ENCODE measurements at places on chromosomes 13 and 19.

GRCh38 chr13:37065890-37066526, 6.5 kb upstream of the SUPT20H start:
- no peak for DNase-seq

GRCh38 chr19:2051773-2052704, 995 bp upstream of the MKNK2 start:
- no peak for DNase-seq

GRCh38 chr13:113800576-113800926, 41.5 kb downstream of the TMEM255B start:
- DNase-seq = no peak

DNA sequence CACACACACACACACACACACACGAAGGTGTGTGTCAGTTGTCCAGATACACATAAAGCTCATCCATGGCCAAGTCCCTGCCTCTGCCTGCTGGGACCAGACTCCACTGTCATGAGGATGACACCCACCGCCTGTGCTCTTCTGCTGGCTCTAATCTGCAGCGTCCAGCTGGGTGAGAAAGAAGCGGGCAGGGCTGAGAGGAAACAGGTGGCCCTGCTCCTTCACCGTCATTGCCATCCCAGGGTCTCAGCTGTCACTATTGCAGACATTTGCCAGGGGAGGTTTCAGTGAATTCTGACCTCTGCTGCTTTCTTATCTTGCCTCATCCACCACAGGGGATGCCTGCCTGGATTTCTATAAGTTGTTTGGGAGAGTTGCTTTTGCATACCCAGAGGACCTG, 31.4 kb downstream of the SCGB2B2 start:
- no peak for DNase-seq

DNA sequence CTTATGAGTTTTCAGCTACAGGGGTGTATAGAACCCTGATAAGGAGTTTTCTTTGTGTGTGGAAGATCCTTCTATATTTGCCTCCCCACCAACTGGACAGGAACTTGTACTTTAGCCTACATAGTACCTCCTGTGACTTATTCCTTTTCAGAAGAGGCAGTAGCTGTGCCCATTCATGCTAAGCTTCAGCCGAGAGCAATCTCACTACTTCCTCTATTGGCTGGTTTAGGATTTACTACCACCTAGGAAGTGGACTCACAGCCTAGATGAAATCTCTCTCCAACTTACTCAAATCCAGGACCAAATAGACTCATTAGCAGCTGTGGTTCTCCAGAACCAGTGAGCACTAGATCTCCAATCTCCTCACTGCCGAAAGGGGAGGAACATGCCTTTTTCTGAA, 2.3 kb upstream of the REX1BD start:
- DNase-seq = no peak

DNA sequence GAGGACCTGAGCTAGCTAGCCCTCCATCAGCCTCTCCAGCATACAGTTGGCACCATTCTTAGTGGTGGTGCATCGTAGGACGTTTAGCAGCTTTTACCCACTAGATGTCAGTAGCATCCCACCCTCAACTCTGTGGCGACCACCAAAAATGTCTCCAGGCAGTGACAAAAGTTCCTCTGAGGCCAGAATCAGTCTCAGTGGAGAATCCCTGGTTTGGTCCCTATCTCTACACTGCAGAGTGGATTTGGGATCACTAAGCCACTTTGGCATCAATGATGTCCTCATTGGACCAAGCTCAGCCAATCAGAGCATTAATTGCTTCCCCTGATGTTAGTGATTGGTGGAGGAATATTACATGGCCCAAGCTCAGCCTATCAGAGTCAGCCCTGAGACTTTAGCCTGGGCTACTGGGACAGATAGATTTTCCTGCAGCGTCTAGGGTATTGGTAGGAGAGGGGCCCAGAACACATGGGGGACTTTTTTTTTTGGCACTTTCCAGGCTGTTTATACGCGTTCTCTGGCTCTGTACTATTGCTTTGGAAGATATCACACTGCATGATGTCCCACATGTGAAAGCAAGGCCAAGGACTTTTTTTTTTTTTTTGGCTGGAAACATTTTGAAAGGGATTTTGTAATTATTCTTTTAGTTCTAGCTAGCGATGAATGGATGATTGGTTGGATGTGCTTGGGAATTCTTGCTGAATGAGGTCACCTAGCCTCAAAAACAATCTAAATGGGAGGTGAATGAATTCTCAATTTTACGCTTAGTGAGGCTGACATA, 7.0 kb downstream of the TMEM221 start:
- no peak for DNase-seq

DNA sequence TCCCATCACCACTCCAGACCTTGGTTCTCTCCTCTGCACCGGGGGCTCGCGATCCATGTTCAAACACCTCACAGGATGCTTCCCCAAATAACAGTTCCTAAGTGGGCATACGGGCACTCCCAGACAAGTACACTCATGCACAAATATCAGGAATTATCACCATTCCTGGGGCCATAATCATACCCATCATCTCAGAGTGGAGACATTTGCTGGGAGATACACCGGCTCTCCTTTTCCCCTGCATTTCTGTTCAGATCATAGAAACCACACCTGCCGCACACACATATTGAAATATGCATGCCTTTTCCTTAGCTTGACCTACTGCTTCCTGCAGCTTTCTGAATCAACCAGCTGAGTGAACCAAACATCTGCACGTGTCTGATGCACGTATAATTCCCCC, 33.9 kb upstream of the MBNL2 start:
- DNase-seq = no peak

GRCh38 chr19:48627201-48627864, 8.0 kb downstream of the SPHK2 start:
- no peak for DNase-seq

GRCh38 chr19:7874897-7875273, 695 bp upstream of the PRR36 start:
- no peak for DNase-seq

DNA sequence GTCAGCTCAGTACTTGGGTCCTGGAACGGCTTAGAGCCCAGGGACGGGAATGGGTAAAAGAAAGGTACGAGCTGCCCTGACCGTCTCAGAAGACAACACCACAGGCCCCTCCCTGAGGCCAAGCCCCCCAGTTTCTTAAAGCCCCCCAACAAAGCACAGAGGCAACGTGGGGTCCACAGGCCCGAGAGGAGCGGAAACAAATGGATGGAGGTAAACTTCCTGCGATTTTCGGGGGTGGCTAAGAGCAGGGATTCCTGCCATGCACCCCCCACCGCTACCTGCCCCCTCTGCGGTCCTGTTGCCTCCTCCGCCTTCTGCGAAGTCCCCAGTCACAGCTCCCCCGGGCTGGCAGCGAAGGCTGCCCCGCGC, 48.2 kb downstream of the PTPRS start:
- DNase-seq = no peak

GRCh38 chr13:114118086-114118485, 14.3 kb downstream of the RASA3 start:
- no peak for DNase-seq

GRCh38 chr13:91491980-91492379, 93.6 kb downstream of the GPC5 start:
- DNase-seq = no peak

DNA sequence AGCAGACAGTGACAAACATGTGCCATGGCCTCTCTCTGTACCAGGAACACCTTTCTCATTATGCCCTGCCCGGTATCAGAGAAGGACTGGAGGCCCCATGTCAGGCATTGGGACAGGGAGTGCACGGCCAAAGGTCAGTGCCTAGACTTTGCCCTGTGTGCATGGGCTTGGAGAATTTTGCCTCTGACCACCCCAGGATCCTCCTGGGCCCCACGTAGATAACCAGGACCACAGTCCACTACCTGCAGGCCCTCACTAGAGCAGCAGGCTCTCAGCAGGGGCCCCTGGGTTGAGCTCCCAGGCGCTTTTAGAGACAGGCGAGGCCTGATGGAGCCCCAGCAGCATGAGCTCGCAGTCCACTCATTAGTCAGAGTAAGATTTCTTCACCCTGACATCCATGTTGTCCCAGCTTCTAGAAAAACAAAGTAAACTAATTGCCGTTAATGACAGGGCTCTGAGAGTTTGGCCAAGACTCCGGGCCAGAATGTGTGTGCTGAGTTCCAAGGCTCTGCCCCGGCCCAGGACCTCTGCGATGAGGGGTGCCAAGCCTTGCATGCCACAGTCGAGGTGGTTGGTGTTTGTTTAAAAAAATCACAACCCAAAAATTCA, 42.7 kb downstream of the CAPN12 start:
- DNase-seq = no peak

GRCh38 chr19:17325881-17326594, 8.6 kb downstream of the ANO8 start:
- no peak for DNase-seq

DNA sequence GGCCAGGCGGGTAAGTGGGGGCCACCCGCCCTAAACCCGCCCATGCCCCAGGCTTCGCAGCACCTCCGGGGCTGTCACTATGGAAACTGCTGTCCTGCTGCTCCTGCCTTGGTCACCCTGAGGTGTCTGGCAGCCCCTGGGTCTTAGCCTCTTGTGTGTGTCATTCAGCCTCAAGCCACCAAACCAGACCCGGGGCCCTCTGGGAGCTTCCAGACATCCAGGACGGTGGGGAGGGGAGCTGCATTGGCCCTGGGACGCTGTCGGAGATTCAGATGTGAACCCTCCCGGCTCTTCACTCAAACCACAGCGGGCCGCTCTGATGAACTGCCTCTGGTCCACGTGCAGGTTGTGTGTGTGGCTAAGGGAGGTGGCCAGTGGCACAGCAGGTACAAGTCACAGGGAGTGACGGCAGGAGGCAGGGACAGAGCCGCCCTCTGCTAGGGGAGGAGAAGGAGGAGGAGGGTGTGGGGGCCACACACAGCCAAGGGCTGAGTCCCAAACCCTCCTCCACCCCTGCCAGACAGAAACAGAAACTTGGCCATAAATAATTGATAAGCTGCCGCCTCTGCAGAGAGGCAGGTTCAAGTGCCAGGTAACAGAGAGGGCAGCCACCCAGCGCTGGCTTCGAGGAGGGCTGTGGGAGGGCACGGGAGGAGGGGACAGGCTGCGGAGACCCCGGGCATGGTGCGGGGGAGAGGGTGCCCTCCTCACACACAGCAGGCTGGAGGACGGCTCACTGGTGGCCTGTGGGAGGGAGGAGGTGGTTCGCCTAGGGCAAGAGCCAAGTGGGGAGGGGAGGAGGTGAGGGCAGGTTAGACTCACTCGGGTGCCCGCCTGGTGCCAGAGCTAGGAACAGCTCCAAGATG, 8.0 kb downstream of the NANOS3 start:
- DNase-seq = no peak

- DNase-seq = no peak
Measured at GRCh38 chr13:75309981-75310580, 171.9 kb downstream of the TBC1D4 start.

DNA sequence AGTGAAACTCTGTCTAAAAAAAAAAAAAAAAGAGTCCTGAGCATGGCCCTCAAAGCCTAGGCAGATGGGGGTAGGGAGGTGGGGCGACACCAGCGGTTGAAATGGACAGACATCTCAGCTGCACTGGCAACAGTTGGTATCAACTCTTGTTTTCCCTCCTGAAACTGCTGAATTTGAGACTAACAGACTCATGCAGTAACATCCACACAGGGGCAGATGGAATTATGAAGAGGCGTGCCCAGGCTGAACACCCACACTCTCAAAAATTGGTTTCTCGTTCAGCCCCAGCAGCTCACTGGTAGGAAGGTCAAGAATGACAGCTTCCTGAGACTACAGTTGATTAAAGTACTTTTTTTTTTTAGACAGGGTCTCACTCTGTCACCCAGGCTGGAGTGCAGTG, 24.1 kb downstream of the PBX4 start:
- no peak for DNase-seq

DNA sequence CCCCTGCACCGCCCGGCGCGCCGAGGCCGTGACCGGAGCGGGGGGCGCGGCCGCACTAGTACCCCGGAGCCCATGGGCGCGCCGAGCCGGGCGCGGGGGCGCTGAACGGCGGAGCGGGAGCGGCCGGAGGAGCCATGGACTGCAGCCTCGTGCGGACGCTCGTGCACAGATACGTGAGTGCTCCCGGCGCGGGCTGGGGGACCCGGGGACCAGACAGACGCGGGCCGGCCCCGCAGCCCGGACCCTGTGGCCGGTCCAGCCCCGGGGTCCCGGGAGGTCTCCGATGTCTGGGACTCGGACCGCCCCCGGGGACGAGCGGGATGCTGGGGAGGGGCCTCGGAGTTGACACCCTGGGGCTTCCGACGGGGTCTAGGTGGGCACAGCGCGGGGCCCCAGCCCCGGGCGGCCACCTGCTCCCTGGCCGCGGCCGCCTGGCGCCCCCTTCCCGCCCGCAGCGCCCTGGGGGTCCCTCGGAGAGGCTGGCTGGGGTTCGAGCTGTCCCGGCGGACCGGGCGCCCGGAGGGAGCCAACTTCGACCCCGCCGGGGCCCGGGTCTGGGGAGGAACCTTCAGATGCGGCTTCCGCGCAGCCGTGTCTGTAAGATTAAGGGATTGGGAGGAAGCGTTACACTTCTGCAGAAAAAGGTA, 568 bp downstream of the ATP11A start:
- DNase-seq = no peak

- DNase-seq = no peak
Measured at GRCh38 chr19:7476777-7477494, 11.9 kb downstream of the PEX11G start.

DNA sequence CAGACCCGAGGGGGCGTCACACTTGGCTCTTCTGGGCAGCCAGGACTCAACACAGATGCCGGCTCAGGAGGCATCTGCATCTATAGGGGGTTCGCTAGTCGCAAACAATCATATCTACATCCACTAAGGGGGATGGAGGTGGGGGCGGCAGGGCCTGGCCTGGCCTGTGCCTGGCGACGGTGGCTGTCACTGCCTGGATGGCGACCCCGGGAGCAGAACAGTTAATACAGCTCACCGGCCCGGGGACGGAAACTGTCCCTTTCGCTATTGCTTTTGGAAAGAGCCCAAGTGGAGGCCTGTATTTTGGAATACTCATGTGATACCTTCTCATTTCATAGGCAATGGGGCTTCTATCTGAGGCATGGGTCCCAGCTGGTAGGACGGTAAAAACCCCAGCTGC, 17.7 kb downstream of the SGTA start:
- no peak for DNase-seq

DNA sequence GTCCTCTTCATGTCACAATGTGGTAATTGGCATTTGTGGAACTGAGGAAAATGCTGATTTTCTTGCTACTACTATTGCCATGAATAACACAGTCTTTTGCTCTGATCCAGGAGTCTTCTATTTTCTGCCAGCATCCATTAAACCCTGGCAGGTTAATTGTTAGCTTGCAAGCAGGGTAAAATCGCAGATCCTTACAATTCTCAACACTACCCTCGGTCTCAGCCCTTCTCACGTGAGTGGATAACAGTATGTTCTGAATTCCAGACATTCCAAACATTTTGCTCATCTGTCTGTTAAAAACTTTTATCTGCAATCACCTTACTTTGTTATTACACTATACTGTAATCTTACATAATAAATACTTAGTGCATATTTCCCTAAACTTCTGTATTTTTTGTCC, 251.3 kb upstream of the ATXN8OS start:
- no peak for DNase-seq

- no peak for DNase-seq
Measured at GRCh38 chr13:112056284-112056727, 10.6 kb upstream of the SOX1 start.

GRCh38 chr19:35645680-35646511, 2.2 kb upstream of the COX6B1 start:
- DNase-seq = no peak
